ENCODE measurements at places on chromosomes 1 and 21.

GRCh38 chr1:205441318-205441633 is 14.6 kb downstream of the BLACAT1 start:
- no peak for DNase-seq

DNA sequence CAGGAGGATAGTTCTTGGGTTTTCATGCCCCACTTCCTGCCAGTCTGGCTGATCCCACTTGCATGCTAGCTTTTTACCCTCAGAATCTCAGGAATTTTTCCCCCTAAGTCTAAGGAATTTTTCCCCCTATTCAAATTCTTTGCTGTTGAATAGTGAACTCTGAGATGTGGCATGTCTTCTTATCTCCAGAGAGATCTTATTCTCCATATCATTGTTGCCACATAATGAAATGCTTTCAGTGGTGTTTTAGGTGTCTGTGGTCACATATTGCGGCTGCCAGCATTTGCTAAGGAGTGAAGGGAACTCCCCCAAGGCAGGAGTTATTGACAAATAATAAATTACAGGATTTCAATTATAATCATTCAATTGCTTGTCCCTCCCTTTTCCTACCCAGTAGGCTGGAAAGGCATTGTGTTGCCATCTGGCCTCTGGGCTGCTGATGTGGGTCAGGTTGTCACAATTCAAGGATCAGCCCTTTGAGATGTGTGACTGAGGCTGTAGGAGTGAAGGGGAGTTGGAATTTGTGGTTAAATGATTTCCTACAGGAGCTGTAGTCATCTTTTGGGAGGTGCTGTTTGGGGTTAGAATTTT is 3.9 kb upstream of the FLG start:
- no peak for DNase-seq

- peak; percentile 51 for DNase-seq
These were observed 49.7 kb downstream of the RASSF5 start for GRCh38 chr1:206556750-206557635.

DNA sequence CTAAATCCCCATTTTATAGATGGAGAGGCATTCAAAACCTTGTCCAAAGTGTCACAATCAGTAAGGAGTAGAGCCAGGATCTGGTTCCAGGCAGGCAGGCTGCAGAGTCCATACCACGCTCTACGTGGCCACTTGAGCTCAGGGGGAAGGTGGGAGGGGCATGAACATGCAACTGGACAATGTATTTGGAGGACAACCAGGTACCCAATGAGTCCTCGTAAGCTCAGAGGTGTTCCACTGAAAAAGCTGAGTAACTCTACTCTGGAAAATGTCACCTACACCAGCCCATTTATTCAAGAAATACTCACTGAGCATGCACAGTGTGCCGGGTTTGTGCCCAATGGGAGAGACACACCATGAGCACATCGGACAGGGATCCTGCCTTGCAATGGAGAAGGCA is 11.2 kb upstream of the GUCA2B start:
- DNase-seq = no peak

DNA sequence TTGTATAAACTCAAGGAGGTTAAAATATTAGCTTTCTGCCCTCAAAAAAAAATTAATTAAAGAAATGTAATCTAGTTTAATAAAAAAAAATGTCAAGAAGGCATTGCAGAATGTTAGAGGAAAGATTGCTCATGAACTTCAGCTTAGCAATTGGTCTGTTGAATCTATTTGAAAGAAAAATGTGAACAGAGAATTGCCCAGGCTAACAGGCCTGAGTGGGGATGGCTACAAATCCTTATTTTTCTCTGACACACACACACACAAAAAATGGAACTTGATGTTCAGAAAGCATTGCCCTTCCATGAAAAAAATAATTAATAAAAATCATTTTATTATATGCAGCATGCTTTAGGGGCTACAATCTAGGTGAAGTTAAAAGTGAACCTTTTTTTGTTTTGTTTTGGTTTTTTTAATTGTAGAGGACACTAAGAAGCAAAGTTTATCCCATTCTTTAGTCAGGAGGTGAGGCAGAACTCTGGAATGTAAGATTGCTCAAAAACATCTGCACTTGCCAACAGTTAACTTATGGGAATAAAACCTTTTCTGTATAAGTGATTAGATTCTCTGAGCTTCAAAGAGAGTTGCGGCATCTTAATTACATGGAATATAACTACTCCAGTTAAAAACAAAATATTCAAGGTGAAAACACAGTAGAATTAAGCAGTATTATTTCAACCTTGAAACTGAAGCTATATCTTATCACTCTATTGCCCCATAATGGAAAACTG is 658.5 kb upstream of the ADGRL2 start:
- no peak for DNase-seq

DNA sequence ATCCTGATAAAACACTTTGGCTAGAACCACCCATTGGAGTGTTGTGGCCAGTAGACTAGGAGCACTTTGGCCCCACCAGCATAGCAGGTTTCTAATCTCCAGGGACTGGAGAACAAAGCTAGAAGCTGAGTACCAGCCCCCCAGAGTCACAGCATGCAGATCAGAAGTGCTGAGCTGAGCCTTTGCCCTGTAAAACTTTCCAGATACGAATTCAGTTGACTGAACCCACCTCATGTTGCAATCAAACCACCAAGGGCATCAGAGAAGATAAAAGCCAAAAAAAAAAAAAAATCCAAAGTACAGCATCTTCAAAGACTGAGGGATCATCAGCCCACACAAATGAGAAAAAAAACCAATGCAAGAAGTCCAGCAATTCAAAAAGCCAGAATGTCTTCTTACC is 8.7 kb upstream of the CD53 start:
- no peak for DNase-seq
